ENCODE measurements at places on chromosomes 2 and 18.

GRCh38 chr18:53715243-53715853 lies 509.1 kb downstream of the MBD2 start:
- no peak for DNase-seq

- DNase-seq: no peak
Observed at GRCh38 chr2:107091163-107091864, 205.3 kb upstream of the ST6GAL2 start.

- peak; percentile 5 for DNase-seq
Observed at GRCh38 chr2:75608684-75609333, 37.8 kb upstream of the MRPL19 start.

DNA sequence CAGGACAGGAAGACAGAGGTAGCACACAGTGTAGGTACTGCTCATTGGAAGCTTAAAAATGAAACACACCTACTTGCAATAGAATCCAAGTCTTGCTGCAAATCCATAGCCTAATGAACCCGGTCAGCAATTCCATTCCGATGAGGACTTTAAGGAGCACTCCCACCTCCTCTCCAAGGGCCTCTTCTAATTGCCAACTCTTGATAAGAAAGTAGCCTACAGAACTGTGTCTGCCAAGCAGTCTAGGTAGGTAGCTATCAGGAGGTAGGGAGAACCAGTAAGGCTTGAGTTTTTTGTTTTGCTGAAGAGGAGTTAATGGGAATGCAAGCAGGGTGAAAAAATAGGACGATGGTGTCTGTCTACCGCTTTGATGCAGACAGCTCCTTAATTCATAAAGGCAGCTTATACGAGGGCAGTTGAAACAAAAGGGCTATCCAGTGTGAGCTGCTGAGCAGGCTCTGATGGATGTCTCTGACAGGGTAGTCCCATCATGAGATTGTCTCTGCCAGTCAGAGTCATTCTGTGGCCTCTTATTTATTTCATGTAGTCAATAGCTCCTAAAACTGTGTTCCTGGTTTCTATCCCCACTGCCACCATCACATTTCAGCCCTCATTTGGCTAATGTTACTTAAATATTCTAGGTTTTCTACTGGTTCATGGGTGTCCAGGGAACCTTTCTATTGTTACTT lies 155.6 kb upstream of the DNMT3A start:
- no peak for DNase-seq

GRCh38 chr2:139214801-139215200 lies 434.6 kb upstream of the NXPH2 start:
- DNase-seq: no peak

- no peak for DNase-seq
Observed at GRCh38 chr18:23731861-23732260, 42.6 kb downstream of the LAMA3 start.

DNA sequence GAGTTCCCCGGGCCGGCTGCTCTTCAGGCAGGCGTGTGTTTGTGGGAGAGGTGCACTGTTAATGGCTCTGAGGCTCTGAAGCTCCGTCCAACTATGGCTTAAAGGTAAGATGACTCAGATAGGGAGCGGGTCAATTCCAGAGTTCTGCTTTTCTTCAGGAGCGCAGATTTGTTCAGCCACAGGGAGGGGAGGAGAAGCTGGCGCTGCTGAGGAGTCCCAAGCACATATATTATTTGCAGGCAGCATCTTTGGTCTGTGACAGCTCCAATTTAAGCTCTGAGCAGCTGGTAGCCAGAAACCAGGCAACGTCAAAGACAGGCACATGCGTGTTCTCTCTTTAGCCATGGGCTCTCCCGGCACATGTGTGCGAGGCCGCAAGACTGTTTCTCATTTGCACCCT lies 229.2 kb downstream of the BCL2 start:
- no peak for DNase-seq

- no peak for DNase-seq
Observed at GRCh38 chr2:81247648-81248047, 943.1 kb upstream of the LRRTM1 start.

DNA sequence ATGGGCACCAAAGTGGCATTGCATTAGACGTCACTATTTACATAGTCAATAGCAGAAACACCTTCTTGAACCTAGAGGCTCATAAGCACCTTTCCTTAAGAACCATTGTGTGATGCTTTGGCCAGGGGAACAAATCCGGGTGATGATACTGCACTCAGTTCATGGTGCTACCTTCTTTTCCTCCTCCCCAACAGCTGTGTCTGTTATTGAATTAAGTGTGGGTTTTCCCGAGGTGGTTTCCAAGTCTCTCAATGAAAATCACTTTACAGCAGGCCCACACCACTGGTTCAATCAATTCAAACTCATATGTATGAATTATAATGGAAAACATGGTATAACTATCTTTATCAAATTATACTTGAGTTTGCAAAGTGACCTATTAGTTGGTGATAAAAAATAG lies 9.3 kb upstream of the EFEMP1 start:
- no peak for DNase-seq

GRCh38 chr2:1607236-1607920 lies 136.9 kb downstream of the PXDN start:
- no peak for DNase-seq

DNA sequence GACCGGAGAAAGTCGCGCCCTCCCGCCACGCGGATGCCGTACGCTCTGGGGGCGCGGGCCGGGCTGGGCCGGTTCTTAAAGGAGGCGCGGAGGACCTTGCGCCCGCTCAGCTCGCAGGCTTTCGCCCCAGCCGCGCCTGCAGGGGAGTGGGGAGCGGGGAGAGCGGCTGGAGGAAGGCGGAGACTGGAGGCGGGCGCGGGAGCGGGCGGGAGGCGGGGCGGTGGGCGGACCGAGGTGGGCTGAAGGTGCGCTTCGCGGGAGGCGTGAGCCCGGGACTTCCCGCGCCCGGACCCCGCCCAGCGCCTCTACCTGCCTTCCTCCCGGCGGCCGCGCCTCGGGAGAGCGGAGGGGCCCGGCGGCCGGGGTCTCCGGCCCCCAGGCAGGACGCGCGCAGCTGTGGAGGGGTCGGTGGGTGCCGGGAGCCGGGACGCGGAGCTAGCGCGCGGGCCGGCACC lies at the start of gene ADRA2B:
Gene ADRA2B (minus strand): TSS at position 148 of the 455 bp plus-strand sequence. CDS start 422 bp downstream, outside the sequence.
- DNase-seq: peak; percentile 77

DNA sequence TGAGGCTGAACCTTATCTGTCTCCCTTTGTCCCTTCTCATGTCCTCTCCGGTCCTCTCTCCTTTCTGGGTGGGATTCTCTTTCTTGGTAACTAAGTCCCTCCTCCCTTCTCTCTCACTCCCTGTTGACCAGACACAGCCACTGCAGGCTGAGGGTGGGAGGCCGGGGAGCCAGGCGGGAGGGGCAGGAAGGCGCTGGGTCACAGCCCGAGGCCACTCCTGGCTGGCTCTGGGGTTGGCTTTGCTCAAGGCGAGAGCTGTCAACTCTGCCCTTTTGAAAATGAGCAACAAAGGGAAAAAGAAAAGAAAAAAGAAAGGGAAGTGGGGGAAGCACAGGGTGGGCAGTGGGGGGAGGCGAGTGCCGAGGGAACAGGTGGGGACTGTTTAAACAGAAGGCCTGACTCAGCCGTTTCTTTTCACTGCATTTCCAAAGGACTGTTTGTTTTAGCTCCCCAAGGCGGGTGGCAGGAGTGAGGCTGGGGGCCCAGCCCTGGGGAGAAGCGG lies 70.5 kb upstream of the IGFBP5 start:
- DNase-seq: no peak

GRCh38 chr2:206125901-206126300 lies 33.3 kb downstream of the NDUFS1 start:
- no peak for DNase-seq

DNA sequence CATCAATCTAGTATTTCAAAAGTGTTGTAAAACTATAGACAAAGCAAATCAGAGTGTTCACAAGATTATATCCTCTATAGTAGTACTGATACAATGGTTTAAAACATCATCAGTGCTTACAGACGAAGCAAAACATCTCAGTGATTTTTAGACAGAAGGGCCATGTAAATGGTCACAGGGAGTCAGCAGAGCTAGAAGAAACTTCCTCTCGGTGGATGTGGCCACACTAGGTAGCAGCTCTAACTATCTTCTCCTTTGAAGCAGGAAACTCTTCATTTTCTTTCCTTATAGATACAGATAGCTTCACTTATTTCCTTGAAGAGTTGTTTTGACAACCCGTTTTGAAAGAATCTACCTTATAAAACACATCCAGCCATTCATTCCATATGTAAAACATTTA lies 80.4 kb upstream of the CD226 start:
- no peak for DNase-seq

DNA sequence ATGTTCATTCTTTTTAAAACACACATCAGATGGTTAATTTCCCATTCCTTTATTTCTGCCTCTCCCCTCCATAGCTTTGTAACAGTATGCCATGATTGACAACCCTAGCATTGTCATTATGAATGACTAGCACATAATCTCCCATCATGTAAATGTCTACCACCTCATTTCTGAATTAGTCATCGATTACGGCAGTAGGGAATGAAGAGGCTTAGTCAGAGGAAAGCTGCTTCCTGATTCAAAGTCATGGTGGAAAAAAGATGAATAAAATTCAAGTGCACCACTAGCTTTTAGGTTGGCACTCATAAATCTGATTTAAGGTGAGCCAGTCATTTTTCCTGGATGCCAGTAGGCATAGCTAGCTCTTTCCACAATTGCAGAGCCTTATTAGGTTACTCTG lies 19.1 kb upstream of the ACMSD start:
- DNase-seq: no peak

DNA sequence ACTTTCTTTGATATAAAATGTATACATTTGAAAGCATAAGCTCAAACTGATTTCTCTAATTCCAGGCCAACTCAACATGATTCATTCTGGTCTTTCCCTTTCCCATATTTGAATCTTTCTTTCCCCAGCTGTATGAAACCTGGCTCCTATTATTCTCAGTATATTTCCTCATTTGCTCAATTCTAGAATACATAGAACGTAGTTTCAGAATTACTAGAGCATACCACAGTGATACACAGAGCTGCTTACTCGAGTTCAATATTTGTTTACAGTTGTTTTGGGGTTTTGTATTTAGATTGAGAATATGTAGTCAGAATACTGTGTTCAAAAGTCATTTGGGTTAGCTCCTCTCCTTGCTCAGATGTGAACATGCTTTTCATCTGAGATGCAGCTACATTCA lies 43.0 kb downstream of the TNFRSF11A start:
- DNase-seq: no peak

DNA sequence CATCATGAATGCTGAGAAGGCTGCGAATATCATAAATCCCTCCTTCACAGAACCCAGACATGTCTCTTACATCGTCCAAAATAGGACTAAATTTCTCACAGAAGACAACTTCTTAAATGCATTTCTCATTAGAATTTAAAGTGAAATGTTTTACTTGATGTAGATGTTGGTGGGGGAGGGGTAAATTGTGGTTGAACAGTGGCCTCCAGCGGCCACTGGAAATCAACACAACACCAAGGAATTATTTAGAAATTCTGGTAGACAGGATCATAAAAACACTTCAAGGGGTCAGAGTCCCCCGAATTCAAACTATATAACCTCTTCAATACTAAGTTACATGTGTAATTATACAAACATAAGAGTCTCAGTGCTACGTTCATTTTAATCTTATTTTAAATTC lies 135.9 kb downstream of the ABCA12 start:
- DNase-seq: no peak

GRCh38 chr2:7502336-7502735 lies 585.1 kb downstream of the RNF144A start:
- DNase-seq: no peak

DNA sequence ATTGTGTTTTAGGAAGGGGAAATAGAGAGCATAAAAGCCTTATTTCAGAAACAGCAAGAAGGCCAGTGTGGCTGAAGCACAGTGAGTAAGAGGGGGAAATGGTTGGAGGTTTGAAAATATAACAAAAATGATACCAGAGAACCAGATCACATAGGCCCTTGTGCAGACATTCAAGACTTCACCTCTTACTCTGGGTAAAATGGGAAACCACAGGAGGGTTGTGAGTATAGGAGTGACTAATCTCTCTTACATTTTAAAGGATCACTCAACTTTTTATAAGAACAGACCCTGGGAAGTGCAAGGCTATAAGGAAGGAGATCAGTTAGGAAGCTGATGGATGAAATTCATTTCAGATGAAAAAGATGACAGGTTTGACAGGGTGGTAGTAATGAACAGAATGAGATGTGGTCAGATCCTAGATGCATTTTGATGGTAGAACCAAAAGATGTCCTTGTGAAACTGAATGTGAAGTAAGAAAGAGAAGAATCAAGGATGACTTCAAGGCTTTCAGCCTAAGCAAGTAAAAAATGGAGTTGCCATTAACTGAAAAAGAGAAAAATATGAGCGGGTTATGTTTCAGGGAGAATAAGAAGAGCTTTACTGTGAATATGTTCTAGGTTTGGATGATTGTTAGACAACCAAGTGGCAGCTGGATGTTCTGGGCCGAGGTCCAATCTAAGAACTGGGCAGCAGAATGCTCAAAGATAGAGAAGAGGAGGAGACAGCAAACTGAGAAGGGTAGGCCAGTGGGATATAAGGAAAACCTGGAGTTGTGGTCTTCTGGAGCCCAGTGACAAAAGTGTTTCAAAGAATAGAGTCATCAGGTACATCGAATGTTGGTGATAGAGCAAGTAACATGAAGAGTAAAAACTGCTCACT lies 65.1 kb downstream of the USP40 start:
- no peak for DNase-seq

DNA sequence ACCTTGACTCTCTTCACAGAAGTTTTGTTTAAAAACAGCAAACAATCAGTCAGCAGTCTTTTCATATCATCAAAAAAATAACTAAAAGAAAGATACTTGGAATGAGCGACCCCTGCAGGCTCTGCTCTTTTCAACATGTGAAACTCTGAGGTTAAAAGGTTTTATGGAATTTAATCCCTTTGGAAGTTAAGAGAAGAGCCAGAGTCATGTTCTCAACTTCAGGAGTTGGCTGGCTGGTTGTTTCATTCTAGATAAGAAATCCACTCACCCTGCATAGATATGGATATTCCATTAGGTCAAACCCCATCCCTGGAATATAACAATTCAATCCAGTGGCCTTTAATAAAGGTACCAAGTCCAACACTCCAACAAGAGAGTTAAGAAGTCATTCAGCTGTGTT lies 115.6 kb upstream of the RMDN2 start:
- DNase-seq: no peak

GRCh38 chr18:23994361-23994902 lies 20.1 kb upstream of the TTC39C start:
- peak; percentile 36 for DNase-seq

- DNase-seq: no peak
Observed at GRCh38 chr18:478681-479080, 21.8 kb downstream of the COLEC12 start.

GRCh38 chr2:241234962-241235740 lies 46.7 kb downstream of the ANO7 start:
- DNase-seq: no peak
